ENCODE measurements at places on chromosomes 2 and 18.
A peak's percentile ranks its signal among the peaks of the same experiment; 100 is the strongest.

- DNase-seq, result no peak
Observed at GRCh38 chr18:80033181-80034067, 810 bp upstream of the RBFA start.

- no peak for DNase-seq
Observed at GRCh38 chr2:145939949-145940348, 1420.0 kb upstream of the ZEB2 start.

GRCh38 chr18:60978338-60978737 lies 354.9 kb upstream of the CDH20 start:
- DNase-seq, result no peak

GRCh38 chr18:23662309-23663263 lies at the start of gene ANKRD29:
TSS of gene ANKRD29 (minus strand) at chr18:23662911. CDS start at chr18:23662730, 181 bp downstream.
- no peak for DNase-seq

GRCh38 chr18:28073658-28074057 lies 103.3 kb downstream of the CDH2 start:
- no peak for DNase-seq

DNA sequence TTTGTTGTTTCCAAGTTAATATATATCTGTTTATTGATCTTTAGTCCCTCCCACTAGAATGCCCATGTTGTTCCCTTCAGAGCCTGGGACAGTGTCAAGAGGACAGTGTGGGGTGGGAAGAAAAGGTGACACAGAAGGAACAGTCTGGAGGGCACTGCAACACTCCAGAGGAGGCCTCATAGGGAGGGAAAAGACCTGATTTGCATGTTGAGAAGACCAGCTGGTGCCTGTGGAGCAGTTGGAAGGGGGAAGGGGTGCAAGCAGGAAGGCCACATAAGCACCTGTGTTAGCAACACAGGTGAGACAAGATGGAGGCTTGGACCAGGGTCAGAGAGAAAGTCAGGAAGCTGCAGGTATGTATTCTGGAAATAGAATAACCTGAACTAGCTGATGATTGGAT lies 48.1 kb upstream of the FHOD3 start:
- DNase-seq, result no peak

DNA sequence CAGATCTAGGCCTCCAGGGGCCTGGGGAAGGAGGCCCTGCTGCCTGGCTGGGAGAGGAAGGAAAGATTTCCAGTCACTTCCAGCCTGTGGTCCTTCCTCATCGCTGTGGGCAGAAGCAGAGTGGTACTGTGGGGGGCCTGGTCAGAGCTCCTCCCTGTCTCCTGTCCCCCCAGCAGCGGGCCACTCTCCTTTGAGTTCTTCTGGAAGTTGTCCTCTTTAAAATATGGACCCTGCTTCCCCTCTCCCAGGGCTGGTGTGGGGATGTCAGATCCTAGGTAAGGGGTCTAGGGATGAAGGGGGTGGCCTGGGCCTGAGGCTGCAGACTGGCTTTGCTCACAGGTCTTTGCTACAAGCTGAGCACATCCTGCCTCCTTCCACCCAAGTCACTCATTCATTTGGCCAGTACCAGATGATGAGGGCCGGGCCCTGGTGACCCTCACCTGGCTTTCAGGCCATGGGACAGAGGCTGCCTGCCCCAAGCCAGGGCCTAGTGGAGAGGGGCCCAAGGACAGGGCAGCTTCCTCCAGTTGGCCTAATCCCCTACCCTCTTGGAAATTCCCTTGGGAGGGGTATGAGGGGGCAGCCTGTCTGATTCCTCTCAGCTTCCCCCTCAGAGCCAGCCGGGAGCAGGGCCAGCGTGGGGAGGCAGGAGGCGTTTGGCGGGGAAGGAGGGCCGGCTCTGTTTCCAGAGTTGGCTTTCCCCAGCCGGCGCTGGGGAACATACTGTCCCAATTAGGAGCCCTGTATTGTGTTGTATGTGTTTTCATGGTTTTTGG lies 231.9 kb downstream of the DYSF start:
- DNase-seq, result no peak

DNA sequence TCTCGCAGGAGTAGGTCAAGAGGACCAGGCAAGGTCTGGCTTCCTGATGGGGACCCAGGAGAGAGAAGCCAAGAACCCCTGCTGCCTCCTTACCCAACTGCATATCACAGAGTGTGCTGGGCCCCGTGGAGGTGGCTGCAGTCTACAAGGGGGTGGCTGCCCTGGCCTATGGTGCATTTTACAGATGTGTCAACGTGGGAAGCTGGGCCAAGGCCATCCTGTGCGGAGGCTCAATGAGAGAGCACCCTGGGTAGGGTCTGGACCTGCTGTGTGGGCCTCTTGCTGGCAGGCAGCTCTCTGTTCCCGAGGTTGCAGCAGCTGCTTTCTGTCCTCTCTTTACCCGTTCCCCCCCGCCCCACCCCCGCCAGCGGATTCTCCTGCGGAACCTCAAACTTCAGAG lies 61.4 kb downstream of the GBX2 start:
- DNase-seq, result no peak

- DNase-seq, result no peak
Observed at GRCh38 chr2:1518331-1518803, 105.1 kb downstream of the TPO start.

DNA sequence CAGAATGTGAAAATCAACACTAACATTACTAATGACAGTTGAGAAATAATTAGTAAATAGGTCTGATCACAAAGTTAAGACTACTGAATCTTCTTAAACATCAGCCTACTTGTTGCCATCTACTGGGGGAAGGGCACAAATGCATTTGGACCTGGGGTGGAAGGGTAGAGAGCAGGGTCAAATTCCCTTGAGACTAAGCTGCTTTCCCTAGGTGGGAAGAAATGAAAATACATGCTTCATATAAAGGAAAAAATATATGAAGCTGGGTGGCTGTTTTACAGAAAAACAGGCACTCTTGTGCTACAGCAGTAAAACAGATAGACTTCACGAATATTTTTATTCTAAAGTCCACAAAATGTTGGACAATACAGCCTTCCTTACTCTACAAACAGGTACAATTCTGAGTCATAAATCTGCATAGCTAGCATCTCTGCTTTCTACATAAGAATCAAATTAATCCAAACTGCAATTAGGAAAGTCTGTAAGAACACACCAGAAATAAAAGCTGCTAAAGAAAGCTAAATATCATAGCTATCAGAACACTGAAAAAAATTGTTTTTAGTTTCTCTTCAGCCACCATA lies 10.9 kb downstream of the TRIP12 start:
- DNase-seq, result no peak

DNA sequence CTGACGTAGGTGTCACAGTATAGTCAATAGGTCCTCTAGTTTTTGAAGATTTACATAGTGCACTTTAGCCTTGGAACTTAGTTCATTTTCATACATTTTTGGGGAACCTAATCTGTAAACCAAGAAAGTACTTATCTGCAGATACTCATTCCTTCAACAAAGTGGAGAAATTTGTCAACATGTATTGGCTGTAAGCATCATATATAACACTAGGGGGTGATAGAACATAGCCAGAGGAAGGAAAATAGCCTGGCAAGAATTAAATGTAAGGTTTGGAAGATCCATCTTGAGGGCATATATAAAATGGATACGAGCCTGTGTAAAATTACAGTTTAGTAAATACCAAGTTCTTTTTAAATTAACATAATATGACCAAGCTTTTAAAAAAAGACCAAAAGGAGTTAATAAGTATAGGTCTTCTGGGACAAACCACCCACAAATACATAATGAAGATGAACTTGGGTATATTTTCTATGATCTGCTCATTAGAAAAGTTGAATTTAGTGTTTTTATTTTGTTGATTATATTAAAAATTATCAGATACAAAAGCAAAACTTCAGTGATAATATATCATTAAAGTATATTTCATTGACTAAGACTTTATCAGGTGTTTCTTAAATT lies 18.2 kb downstream of the RPL37A start:
- no peak for DNase-seq

- peak; percentile 60 for DNase-seq
Observed at GRCh38 chr2:237818066-237818473, 19.5 kb downstream of the RBM44 start.

- no peak for DNase-seq
Observed at GRCh38 chr2:146271131-146271831, 1573.5 kb upstream of the ACVR2A start.

DNA sequence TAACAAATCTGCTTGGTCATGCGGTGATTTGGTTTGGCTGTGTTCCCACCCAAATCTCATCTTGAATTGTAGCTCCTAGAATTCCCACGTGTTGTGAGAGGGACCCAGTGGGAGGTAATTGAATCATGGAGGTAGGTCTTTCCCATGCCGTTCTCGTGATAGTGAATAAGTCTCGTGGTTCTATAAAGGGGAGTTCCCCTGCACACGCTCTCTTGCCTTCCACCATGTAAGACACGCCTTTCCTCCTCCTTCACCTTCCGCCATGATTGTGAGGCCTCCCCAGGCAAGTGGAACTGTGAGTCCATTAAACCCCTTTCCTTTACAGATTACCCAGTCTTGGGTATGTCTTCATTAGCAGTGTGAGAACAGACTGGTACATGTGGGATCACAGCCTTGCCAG lies 36.7 kb downstream of the TRABD2A start:
- no peak for DNase-seq

- DNase-seq, result no peak
Observed at GRCh38 chr2:189584686-189585085, 4.1 kb upstream of the SLC40A1 start.

DNA sequence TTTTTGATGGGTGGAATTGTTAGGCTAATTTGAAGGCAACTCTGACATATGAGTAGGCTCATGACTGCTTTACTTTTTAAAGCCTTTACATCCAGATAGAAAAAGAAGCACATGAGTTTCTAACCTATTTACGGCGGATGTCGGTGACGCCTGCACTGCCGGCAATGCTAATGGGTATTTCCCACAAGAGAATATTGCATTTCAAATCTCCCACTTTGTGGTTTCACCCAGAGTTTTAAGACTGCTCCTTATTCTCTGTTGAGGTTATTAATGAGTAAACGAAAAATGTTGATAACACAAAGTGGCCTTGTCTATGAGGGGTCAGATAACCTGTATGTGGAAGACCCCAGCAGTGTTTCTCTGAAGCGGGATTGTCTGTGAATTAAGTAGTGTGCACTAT lies 14.0 kb downstream of the CCDC85A start:
- DNase-seq, result no peak

GRCh38 chr2:54550547-54550946 lies 94.4 kb downstream of the SPTBN1 start:
- no peak for DNase-seq

GRCh38 chr18:59700535-59700967 lies 3.3 kb upstream of the CCBE1 start:
- DNase-seq, result no peak

DNA sequence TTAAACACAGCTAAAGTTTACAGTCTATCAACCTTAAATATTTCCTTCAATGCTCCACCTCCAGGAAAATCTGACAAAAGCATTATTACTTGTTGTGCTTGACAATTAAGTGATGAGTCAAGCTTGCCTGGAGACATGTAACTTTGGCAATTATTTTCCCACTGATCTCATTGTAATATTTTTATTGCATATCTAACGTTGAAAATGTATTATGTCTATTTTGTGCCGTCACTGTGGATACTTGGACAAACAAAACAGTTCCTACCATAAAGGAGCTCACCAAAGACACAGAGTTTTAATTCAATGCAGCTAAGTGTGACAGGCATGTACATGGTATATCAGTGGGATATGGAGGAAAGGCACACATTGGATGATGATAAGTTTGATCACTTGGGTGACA lies 24.7 kb downstream of the RNF103 start:
- DNase-seq, result no peak

GRCh38 chr18:31683106-31683505 lies 1.3 kb downstream of the B4GALT6 start:
- no peak for DNase-seq

DNA sequence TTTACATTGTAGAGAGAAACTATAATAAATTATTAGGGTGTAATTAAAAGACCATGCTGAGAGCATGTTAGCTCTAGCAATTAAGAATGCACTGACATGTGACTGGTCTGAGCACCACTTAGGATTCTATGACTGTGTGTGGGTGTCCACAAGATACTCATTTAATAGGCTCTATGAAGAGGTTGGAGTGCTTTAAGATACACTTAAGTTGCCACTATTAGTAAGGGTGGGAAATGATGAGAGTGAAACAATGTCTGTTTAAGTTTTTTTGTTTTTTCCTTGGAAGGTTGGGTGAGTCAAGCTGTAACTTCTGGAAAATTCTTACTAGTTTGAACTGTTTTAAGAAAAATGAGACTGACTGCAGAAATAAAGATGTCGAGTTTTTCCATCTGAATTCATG lies 1.8 kb upstream of the FAP start:
- DNase-seq, result no peak

- DNase-seq, result no peak
Observed at GRCh38 chr2:238457927-238458324, 31.2 kb downstream of the ASB1 start.

GRCh38 chr2:168120310-168120709 lies 127.1 kb downstream of the STK39 start:
- no peak for DNase-seq

DNA sequence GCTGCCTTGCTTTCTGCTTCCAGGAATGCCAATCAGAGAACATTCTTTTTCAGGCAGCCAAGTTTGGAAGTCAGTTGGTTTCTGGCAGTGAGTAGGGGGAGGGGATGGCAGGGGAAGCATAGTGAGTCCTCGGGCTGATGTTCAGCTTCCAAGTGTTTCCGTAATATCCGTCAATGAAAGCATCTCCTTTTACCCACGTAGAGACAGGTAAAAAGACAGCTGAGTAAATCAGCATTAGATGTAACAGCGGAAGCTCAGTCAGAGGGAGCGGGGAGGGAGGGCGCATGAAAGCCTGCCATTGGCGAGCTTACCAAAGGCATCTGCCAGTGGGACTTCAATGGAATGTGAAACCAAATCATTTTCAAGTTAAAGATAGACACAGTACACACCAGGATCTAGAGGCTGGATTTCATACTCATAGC lies 117.1 kb upstream of the DTNA start:
- no peak for DNase-seq

DNA sequence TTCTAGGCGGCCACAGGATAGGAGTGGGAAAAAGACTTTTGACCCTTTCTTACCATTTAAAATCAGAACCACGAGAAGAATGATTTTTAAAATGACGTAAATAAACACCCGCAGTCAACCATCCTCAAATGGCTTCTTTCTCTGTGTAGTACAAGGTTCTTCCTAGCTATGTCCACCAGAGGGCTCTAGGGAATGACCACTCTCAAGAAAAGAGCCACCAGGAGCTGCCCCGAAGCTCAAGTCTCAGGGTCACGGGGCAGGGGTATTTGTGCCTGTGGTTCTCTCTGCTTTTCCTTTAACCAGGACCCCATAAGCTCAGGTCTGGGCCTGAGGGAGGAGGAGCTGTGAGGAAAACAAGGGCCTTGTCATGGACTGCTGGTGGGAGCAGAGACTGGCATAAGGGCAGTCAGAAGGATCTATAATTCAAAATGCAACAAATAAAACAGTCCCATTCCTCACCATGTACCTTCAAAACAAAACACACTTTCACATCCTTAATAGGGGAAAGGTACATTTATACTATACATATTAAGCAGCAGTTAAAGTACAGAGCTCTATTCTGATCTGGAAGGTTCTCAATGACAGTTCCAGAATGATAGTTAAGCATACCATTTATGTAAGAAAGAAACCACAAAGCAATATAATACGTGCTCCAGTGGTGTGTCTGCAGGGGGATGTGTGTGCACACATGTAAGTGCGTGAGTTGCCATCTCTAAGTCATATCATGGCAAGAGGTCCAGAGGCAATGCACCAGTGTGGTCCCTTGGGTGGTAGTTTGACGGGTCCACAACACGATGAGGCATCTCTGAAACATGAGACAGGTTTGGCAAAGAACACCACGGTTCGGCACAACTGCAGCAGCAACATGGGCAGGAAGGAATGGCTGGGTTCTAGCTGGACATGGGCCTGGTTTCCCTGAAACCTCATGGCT lies 18.6 kb downstream of the LYPD1 start:
- no peak for DNase-seq
